ENCODE measurements at places on chromosomes 11 and 22.

DNA sequence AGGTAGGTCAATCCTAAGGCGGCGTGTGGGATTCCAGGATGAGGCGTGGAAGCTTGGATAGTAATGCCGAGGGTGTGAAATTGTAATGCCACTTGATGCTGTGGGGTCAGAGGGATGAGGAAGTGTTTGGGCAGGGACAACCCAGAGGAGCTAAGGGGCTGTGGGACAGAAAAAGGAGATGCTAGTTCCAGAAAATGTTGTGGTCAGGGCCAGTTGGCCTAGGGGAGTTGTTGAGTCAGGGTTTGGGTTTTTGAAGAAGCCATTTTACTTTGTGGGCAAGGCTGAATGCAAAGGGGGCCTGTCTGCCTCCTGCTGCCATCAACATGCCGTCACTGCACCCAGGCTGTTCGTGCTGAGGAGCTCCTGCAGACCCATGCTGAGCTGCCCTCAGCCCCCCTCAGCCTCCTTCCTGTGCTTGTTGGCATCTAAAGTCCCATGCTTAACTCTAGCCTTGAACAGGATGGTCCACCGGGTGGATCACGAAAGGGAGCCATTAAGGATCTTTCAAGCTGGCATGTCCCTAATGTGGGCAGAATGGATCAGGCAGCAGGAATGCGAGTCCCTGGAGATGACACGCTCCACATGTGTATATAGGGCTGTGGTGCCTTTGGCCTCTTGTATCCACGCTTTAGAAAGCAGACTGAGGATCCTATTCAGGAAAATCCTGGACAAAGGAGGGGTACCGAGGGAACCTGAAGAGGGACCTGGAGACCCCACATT lies 2.1 kb downstream of the C11orf16 start:
- DNase-seq = no peak

DNA sequence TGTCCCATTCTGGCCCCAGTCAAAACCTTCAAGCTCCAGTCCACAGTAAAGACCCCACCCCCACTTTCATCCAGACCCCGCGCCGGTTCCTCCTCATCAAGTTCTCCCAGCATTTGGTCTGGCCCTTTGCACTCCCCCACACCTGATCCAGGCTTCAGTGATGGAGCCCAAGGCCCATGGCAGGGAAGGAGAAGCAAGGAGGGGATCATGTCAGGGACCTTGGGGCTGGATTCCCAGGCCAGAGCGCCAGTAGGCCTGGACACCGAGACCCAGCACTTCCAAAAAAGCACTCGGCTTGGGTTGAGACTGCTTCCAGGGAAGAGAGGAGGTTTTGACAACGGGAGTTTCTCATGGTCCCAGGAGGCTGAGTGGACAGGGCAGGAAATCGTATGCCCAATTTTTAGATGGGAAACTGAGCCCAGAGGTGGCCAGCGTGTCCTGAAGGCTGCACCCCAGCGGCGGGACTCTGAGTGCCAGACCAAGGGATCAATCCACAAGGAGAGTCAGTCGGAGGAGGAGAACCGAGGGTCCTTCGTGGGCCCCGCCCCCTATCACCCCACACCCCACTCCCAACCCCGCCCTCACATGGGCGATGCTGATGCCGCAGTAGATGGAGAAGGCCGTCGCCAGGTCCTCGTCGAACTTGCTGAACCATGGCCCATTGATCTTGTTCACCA lies 90.5 kb downstream of the PDE2A start:
- no peak for DNase-seq

- no peak for DNase-seq
Measured at GRCh38 chr11:130473795-130474377, 25.4 kb downstream of the ADAMTS15 start.

DNA sequence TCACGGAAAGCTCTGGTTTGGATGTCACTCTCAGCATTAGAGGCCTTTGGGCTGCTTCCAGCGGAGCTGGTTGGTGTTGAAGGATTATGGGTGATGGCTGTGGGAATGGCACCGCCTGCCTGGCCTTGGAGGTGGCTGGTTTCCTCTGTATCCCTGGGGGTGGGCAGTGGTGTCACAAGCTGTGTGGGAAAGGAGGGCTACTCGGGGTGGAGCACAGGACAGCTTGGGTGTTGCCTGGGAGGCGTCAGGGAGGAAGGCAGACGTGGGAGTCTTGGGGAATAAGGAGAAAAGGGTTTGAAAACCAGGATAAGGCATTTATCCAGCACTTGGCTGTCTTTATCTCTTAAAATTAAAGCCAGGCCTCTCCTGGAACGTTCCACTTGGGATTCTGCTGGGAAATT lies 71.8 kb downstream of the ADAMTS15 start:
- no peak for DNase-seq

DNA sequence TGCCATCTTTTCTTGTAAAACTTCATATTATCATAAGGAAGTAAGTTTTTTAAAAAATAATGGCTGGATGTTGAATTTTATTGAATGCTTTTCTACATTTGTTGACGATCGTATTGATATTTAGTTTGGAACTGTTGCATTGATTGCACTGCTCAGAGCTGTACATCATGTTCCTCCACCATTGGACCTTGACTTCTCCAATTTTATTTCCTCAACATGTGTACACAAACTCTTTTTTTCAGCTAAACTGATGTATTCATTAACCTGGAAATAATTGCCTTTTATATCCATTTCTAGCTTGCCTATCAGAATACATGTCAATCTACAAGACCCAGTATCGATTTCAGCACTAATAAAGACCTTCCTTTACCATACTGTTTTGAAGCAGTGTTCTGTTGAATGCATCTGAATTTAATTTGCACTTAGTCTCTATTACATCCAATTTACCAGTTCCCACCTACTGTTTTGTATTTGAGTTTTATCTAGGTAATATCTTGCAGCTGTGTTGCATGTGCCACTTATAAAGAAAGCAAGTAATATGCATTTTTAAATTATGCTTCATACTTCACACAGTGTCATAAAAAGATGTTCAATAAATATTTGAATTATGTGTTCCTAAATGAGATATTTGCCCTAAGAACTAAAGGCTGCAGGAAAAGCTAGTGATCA lies 5.5 kb downstream of the CEP57 start:
- DNase-seq = no peak

- no peak for DNase-seq
Measured at GRCh38 chr11:60809691-60810090, 24.6 kb downstream of the MS4A10 start.

DNA sequence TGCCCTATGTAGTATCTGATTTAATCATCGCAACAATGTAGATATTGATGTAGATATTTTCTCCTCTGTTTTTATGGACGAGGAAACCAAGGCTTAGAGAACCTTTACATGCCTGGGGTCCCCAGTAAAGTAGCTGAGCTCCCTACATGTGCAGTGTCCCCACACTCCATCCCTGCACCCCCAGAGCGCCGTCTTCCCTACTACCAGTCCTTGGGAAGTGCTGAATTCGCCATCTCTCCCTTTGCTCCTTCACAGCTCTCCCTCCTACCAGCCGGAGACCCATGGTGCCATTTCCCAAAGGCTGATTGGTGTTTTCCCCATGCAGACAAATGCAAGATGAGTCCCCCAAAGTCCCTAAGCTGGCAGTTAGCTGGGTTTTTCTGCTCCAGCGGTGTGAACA lies 86.0 kb downstream of the CEP164 start:
- no peak for DNase-seq

DNA sequence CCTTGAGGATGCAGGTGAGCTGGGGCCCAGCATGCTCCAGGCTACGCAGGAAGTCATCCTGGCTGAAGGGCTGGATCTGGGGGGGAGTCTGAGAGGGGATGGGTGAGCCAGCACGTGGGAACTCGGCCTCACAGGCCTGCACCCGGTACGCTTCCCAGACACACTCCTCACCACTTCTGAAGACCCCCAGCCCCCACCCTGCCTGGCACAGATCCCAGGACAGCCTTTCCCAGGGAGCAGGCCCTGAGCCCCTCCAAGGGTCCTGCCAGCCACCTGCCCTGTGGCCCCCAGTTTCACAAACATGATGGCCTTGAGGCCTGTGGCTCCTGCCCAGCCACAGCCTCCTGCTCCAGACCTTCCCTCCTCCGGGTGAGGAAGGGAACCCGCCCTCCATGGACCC lies 5.6 kb upstream of the PLXNB2 start:
- DNase-seq = no peak

GRCh38 chr11:36631774-36632173 lies 33.7 kb upstream of the RAG2 start:
- no peak for DNase-seq

DNA sequence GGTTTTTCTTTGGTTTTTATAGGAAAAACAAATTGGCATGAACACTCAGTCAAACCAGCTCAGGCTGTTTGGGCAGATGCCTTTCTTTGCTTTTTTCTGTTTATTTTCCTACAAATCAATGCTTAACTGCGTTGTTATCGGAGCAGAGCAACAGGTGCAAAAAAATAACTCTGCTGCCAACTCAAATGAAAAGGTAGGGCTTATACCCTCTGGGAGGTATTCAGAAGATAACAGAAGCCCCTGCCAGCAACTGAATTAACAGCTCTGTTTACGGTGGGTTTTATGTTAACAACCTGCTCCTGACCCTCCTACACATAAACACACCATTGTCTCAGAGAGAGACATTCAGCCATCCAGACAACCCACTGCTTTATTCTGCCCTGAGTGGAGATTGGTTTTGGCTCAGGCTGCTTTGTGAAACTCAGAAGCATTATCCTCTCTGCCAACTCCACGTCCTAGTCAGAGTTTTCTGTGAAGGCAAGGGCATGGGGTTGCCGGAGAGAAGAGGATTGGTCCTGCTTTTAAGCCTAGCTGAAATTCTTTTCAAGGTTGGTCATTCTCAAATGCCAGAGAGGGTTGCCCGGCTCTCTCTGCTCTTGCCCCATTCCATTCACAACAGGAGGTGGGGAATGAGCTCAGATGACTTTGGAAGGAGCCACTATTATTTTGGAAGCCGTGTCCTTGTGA lies 11.4 kb downstream of the EHF start:
- no peak for DNase-seq

GRCh38 chr11:117769533-117769932 lies 27.5 kb downstream of the DSCAML1 start:
- DNase-seq = no peak

DNA sequence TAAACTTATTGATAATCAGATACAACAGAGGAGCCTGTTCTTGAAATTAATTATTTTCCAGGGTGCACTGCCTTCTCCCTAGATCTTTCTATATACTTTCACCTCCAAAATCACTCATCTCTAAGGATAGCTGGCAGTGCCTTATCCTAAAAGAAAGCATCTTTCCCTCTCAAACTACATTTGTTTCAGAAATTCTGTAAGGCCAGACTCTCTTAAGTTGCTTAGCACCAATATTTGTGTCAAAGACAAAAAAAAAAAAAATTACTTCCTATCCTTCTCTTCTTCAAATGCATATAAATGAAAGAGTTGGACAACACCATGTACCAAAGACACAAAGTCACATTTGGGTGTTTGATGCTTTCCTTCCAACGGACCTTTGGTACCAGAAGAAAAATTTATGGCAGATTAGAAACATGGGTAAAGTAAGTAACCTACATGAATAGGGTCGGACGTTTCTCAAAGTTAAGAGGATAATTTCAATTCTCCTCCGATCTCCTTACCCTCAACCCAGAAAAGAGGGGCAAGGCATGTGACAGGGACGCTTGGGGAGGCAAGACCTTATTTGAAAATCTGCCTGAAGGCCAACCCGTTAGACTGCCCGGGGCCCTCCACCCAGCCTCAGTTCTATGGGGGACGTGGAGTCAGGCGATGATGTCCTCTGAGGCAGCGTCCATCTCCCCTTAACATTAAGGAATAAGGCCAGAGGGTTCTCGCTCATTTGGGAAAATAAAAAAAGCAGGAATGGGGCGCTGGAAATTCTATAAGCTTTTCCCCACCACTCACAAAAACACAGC lies 66.3 kb downstream of the ETS1 start:
- no peak for DNase-seq

GRCh38 chr11:47564933-47565339 lies 463 bp upstream of the PTPMT1 start:
- no peak for DNase-seq

- no peak for DNase-seq
Measured at GRCh38 chr11:112962579-112963367, 1.6 kb downstream of the NCAM1 start.

- DNase-seq = no peak
Measured at GRCh38 chr11:95832763-95833162, 42.5 kb downstream of the CEP57 start.

All from stimulated activated CD4-positive, alpha-beta T cell treated with anti-CD3 and anti-CD28 coated beads, Interleukin-15, amount 100 ng/mL, for 1 hour (primary cell).